ENCODE measurements at places on chromosomes 11 and 22.

DNA sequence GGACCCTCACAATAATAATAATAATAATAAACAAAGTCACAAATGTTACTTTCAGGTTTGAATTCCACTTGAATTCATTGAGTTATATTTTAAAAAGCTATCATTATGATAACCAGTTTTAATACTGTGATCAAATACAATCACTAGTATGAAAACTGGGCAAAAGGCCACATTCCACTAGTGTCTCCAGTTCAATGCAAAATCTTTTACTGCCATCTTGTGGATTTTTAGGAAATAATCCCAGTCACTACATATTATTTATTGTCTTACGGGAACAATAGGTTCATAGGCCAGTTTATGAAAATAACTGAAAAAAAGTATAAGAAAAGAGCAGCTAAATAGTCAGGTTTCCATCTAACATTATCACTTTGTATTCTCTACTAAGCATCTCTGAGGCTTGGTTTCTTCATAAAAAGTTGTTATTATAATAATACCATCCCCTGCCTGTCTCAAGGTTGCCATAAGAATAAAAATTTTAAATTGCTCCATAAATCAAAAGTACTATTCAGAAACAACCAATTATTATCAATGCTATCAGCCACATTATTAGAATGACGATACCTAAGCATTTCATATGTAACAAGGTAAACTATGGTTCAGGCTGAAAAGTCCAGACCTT lies 533.9 kb upstream of the CCDC90B start:
- DNase-seq = no peak

DNA sequence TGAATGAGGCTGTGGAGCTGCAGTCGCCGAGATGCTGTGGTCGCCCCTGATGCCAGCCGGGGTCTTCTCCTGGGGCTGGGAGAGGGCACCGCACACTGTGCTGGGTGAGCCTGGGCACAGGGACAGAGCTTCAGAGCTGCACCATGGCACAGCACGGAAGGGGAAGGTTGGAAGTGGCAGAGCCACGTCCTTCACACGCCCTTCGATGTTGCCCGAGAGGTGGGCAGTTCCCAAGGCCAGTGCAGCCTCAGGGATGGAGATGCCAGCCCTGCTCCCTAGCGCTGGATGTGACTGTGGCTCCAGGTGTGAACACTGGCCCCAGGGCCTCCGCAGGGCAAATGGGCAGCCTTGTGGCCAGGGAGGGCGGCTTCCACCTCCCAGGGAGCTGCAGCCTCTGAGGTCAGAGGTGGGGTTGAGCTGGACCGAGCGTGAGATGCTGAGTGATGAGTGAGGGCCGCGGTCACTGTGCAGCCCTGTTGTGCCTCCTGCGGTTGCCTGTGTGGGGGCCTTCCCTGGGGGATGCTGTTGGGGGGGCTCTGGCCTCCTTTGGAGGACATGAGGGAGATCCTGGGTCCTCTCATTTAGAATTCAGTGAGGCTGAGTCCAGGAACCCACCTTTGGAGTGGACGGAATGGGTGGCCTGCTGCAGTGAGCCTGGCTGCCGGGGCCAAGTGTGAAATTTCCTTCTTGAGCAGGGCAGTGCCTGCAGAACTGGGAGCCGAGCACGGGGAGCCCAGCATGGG lies 1090.0 kb downstream of the BRD1 start:
- no peak for DNase-seq

GRCh38 chr11:46332568-46333393 lies 14.5 kb upstream of the DGKZ start:
- DNase-seq = no peak

- no peak for DNase-seq
Measured at GRCh38 chr11:101476191-101476590, 107.6 kb downstream of the TRPC6 start.

- no peak for DNase-seq
Measured at GRCh38 chr11:8068605-8069221, 12.3 kb upstream of the TUB start.

DNA sequence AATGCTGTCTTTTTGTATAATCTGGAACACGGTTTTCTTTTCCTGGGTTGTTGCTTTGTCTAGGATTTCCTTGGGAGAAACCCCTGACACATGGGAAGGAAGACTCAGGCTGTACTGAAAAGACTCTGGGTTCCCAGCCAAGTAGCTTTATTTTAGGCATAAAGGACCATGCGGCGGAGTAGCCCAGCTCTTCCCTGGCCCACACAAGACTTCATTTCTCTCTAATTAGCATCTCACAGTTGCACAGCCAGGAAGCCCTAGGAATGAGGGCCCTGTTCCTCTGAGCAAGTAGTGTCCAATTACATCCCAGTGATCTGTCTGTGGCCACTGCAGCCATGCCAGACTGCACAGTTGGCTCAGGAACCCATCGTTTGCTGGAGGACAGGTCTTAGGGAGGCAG lies 319.5 kb downstream of the TENM4 start:
- no peak for DNase-seq

GRCh38 chr11:2299773-2300172 lies 1.9 kb downstream of the C11orf21 start:
- DNase-seq = no peak

GRCh38 chr22:26648011-26648497 lies 9.3 kb upstream of the MIAT start:
- peak; percentile 41 for DNase-seq

- DNase-seq = no peak
Measured at GRCh38 chr11:118283756-118284350, 19.8 kb upstream of the MPZL2 start.

GRCh38 chr11:10450462-10451425 lies 4.3 kb upstream of the AMPD3 start:
- peak; percentile 37 for DNase-seq
